ENCODE measurements at places on chromosomes 3 and 15. TPM values are rescaled to one million over a fixed set of nuclear protein-coding genes. Genes with fewer than 3 reads are reported as not detected.

The PP2D1 gene
- not detected for total RNA-seq

The CYP11A1 gene
- 0.57 TPM for total RNA-seq

The GOLGA8M gene
- total RNA-seq: 0.87 TPM

The CASR gene
- total RNA-seq: not detected

The IMPG2 gene
- 0.10 TPM for total RNA-seq

The BCHE gene
- total RNA-seq: 1.5 TPM

The PSTPIP1 gene
- 0.46 TPM for total RNA-seq

The APBA2 gene
- 0.31 TPM for total RNA-seq

The CFAP100 gene
- not detected for total RNA-seq

The ENTPD3 gene
- not detected for total RNA-seq

The RAD18 gene
- 13.8 TPM for total RNA-seq

The EPHB3 gene
- 6.0 TPM for total RNA-seq

The MFGE8 gene
- total RNA-seq: 1,799 TPM

The RBP2 gene
- total RNA-seq: not detected

The LRRC31 gene
- not detected for total RNA-seq

The SCN11A gene
- not detected for total RNA-seq

The ABI3BP gene
- 0.21 TPM for total RNA-seq

The PCCB gene
- 63.4 TPM for total RNA-seq

The GOLGA6L7 gene
- not detected for total RNA-seq

The GOLGA6B gene
- total RNA-seq: not detected

The AP3B2 gene
- 0.95 TPM for total RNA-seq

The GOLGA8R gene
- 0.80 TPM for total RNA-seq

The ZBBX gene
- total RNA-seq: not detected

The GLDN gene
- 0.57 TPM for total RNA-seq

The MYO9A gene
- 41.6 TPM for total RNA-seq

The MESP1 gene
- 6.4 TPM for total RNA-seq

The CP gene
- 5.8 TPM for total RNA-seq

The GALNT15 gene
- total RNA-seq: 0.10 TPM

The MYNN gene
- 16.2 TPM for total RNA-seq

The MME gene
- total RNA-seq: 1.6 TPM

The U2SURP gene
- 135 TPM for total RNA-seq

The TM4SF1 gene
- 1,063 TPM for total RNA-seq

The REC114 gene
- not detected for total RNA-seq

The WDR93 gene
- total RNA-seq: 0.18 TPM

The NR1I2 gene
- total RNA-seq: not detected

The CHRNA3 gene
- 0.31 TPM for total RNA-seq

The THUMPD3 gene
- total RNA-seq: 43.5 TPM

The PCYT1A gene
- 96.8 TPM for total RNA-seq

The CCR8 gene
- total RNA-seq: not detected

The RMDN3 gene
- total RNA-seq: 33.2 TPM

The BOC gene
- 0.33 TPM for total RNA-seq

The CD80 gene
- total RNA-seq: 0.15 TPM

The OR5H15 gene
- total RNA-seq: not detected

The LRCH3 gene
- total RNA-seq: 75.8 TPM

The TMC3 gene
- not detected for total RNA-seq
